Activated T-helper 1 cell treated with anti-CD3 and anti-CD28 coated beads, Interleukin-12 subunit alpha, Interleukin-12 subunit beta, Interleukin-2, Interleukin-4 antibody, amounts not matched to agents 30 ng/mL and 10 ng/mL and 1 ng/mL, durations not matched to agents 14 hours and 24 hours and 36 hours (primary cell): ENCODE measurements at places on chromosomes 11 and 22. TPM values are rescaled to one million over a fixed set of nuclear protein-coding genes. Genes with fewer than 3 reads are reported as not detected.

Gene PLEKHA7
- total RNA-seq, result 8.3 and 10.3 TPM in 2 replicates

- H3K27me3 ChIP-seq, result no peaks in the 10 kb centered on the region
- DNase-seq, result no peak
- no peak overlapping the region for H3K27ac ChIP-seq
- H3K4me3 ChIP-seq, result no peak overlapping the region
- H3K4me1 ChIP-seq, result no peaks in the 10 kb centered on the region
- H3K36me3 ChIP-seq, result no peaks in the 10 kb centered on the region
Observed at GRCh38 chr11:116598556-116598955, 174.2 kb downstream of the BUD13 start.

DNA sequence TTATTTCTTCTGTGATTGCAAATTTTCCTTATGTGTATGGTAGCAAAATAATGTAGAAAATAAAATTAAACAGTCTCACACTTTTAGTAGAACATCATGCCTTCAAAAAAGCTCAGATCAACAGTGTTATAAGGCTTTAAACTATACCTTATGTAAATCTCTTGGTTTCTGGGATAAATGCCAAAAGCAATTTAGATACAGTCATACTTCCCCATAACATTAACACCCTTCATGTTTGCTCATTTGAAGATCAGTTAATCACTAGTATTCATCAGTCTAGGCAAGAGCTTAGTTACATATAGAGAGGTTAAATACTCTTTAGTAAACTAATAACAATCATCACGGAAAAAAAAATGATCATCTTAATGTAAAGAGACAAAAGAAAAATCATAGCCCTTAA, 421.8 kb upstream of the ANO3 start:
- no peak overlapping the region for H3K4me3 ChIP-seq
- H3K4me1 ChIP-seq, result no peaks in the 10 kb centered on the region
- no peaks in the 10 kb centered on the region for H3K27me3 ChIP-seq
- H3K36me3 ChIP-seq, result no peaks in the 10 kb centered on the region
- DNase-seq, result no peak

GRCh38 chr11:77547863-77548551, 41.7 kb upstream of the AQP11 start:
- peak; percentile 8 for DNase-seq
- no peaks in the 10 kb centered on the region for H3K27me3 ChIP-seq
- no peaks in the 10 kb centered on the region for H3K36me3 ChIP-seq
- H3K4me1 ChIP-seq, result no peaks in the 10 kb centered on the region

Gene CDC42EP1
- total RNA-seq, result 1.1 and 1.5 TPM in 2 replicates

DNA sequence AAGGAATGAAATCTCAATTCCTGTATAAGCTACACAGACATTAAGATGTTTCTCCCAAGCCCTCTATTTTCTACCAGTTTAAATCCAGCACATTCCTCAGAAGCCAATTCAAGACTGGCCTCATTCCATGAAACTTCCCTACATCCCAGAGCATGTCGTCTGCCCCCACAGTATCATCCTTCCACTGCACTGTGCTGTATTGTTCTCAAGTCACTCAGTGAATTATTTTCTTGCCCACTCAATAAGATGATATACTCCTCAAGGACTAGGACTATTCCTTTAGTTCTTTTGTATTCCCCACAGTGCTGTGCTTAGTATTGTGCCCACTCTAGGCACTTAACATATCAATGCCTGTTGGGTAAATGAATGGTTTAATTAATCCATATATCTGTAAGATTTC, 203.1 kb upstream of the BLID start:
- H3K27me3 ChIP-seq, result peaks cover 2% of the 10 kb centered on the region
- H3K4me3 ChIP-seq, result no peak overlapping the region
- no peaks in the 10 kb centered on the region for H3K36me3 ChIP-seq
- no peak overlapping the region for H3K27ac ChIP-seq

DNA sequence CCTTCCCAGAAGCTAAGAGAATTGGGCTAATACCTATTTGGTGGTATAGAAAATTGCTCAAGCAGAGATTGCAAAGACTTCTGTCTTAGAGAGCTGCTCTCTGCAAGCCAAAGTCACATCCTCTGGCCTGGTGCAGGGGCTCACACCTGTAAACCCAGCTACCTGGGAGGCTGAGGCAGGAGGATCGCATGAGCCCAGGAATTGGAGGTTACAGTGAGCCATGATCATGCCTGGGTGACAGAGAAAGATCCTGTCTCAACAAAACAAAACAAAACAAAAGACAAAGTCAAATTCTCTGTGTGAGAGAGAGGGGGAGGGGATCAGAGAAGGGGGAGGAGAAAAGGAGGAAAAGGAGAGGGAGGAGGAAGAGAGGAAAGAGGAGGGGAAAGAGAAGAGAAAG, 15.0 kb upstream of the EXPH5 start:
- H3K36me3 ChIP-seq, result no peaks in the 10 kb centered on the region
- peaks cover 6% of the 10 kb centered on the region for H3K27me3 ChIP-seq
- no peak for DNase-seq
- no peaks in the 10 kb centered on the region for H3K4me1 ChIP-seq
- no peak overlapping the region for H3K27ac ChIP-seq

DNA sequence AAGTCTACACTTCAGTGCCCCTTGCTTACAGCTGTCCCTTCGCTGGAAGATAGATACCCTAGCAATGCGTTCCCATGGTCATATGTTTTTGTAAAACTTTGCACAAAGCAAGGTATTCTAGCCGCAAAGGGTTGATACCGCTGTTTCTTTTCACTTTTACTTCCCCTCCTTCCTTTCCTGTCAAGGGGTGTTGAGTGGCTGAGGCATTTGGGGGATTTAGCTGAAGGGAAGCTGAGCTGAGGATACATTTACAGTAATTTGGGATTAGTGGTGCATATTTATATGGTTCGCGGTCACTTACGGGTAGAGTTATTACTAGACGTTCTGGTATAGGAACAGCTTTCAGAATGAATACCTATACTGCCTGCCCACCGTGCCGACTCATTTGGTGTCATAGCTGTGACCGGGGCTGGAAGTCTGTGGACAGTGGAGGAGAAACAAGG, 86.9 kb upstream of the WNT11 start:
- H3K27ac ChIP-seq, result peak overlapping the region; percentile 58
- DNase-seq, result peak; percentile 3
- H3K36me3 ChIP-seq, result no peaks in the 10 kb centered on the region
- no peaks in the 10 kb centered on the region for H3K27me3 ChIP-seq
- H3K4me1 ChIP-seq, result peaks cover 28% of the 10 kb centered on the region

Gene DERL3
- 13.8 and 18.8 TPM in 2 replicates for total RNA-seq

Gene OR10A6
- not detected in 2 replicates for total RNA-seq

Gene BRSK2
- total RNA-seq, result 0.36 and 0.47 TPM in 2 replicates

Gene TSG101
- 41.8 and 49.7 TPM in 2 replicates for total RNA-seq

DNA sequence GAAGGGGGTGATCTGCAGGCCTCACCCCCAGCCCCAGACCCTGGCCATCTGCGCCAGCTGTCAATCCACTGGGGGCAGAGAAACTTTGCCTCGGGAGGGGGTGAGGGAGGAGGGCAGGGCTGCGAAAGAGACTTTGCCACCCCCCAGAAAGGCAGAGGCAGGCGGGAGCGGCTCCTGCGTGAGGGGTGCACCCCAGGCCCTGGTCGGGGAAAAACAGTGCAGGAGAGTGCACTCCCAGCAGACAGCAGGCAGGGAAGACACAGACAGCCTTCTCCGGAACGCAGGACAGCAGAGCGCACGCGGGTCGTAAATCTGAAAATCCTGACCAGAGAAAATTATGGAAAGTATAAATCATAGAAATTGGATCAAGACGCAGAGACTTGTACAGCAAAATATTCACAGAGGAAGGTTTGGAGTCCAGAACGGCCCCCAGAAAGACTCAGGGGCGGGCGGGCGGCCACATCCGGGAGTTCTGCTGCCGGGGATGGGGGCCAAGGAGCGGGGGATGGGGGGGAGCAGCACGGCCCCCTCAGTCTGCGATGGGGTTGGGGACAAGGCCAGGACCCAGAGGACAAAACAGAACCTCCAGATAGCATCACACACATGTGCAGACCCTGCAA, 8.0 kb upstream of the MRPL23 start:
- no peak for DNase-seq
- H3K4me3 ChIP-seq, result no peak overlapping the region
- H3K27me3 ChIP-seq, result no peaks in the 10 kb centered on the region
- H3K4me1 ChIP-seq, result peaks cover 10% of the 10 kb centered on the region
- no peaks in the 10 kb centered on the region for H3K36me3 ChIP-seq
- H3K27ac ChIP-seq, result no peak overlapping the region

- no peaks in the 10 kb centered on the region for H3K4me1 ChIP-seq
- H3K36me3 ChIP-seq, result no peaks in the 10 kb centered on the region
- DNase-seq, result no peak
- no peak overlapping the region for H3K4me3 ChIP-seq
- H3K27ac ChIP-seq, result no peak overlapping the region
Observed at GRCh38 chr11:17563231-17563646, 16.2 kb downstream of the OTOG start.

DNA sequence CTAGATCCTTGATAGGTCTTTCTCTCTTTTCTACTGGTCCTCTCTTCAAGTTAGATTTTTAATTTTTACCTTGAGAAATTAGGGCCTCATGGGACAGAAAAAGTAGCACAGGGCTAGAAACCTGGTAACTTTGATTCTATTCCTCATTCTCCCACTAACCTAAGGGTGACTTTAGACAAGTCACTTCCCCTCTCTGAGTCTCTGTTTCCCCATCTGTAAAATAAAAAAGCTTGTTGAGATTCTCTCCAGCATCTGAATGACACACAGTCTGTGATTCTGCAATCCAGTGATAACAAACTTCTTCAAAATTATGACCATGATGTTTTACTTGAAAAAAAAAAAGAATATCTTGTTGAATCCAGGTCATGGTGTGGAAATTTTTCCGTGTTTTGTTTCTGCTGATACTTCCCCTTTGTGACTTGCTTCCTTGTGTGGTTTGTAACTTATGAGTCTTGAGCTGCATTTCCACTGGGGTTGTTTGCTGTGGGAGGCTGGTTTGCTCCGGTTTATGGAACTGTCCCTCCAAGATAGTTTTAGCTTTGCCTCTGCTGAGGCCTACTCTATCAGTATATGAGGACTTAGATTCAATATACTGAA, 9.8 kb upstream of the MPEG1 start:
- H3K27me3 ChIP-seq, result peaks cover 11% of the 10 kb centered on the region
- no peak overlapping the region for H3K4me3 ChIP-seq
- no peaks in the 10 kb centered on the region for H3K36me3 ChIP-seq
- H3K4me1 ChIP-seq, result no peaks in the 10 kb centered on the region
- no peak for DNase-seq
- no peak overlapping the region for H3K27ac ChIP-seq

Gene RAPSN
- total RNA-seq, result 0.51 and 0.62 TPM in 2 replicates

- peak overlapping the region; percentile 92 for H3K27ac ChIP-seq
- H3K4me3 ChIP-seq, result peak overlapping the region; percentile 90
- no peaks in the 10 kb centered on the region for H3K36me3 ChIP-seq
- peaks cover 16% of the 10 kb centered on the region for H3K4me1 ChIP-seq
- no peaks in the 10 kb centered on the region for H3K27me3 ChIP-seq
Observed at GRCh38 chr22:38570779-38571364, 889 bp upstream of the DMC1 start.

Gene SGSM1
- total RNA-seq, result 0.13 and 0.64 TPM in 2 replicates

- H3K4me3 ChIP-seq, result peak overlapping the region; percentile 35
- peak overlapping the region; percentile 75 for H3K27ac ChIP-seq
- H3K4me1 ChIP-seq, result peaks cover 77% of the 10 kb centered on the region
- no peaks in the 10 kb centered on the region for H3K27me3 ChIP-seq
- peaks cover 18% of the 10 kb centered on the region for H3K36me3 ChIP-seq
Observed at GRCh38 chr22:42177891-42178336, 47.3 kb upstream of the CYP2D6 start.

GRCh38 chr11:68053981-68054812, 15.4 kb downstream of the TCIRG1 start:
- H3K27me3 ChIP-seq, result no peaks in the 10 kb centered on the region
- H3K4me1 ChIP-seq, result no peaks in the 10 kb centered on the region
- H3K27ac ChIP-seq, result peak overlapping the region; percentile 6
- H3K36me3 ChIP-seq, result peaks cover 16% of the 10 kb centered on the region
- DNase-seq, result no peak

GRCh38 chr11:68527585-68527984, 67.0 kb downstream of the PPP6R3 start:
- no peak for DNase-seq
- H3K27ac ChIP-seq, result peak overlapping the region; percentile 59
- H3K36me3 ChIP-seq, result peaks cover 59% of the 10 kb centered on the region
- H3K27me3 ChIP-seq, result no peaks in the 10 kb centered on the region
- H3K4me1 ChIP-seq, result peaks cover 72% of the 10 kb centered on the region

DNA sequence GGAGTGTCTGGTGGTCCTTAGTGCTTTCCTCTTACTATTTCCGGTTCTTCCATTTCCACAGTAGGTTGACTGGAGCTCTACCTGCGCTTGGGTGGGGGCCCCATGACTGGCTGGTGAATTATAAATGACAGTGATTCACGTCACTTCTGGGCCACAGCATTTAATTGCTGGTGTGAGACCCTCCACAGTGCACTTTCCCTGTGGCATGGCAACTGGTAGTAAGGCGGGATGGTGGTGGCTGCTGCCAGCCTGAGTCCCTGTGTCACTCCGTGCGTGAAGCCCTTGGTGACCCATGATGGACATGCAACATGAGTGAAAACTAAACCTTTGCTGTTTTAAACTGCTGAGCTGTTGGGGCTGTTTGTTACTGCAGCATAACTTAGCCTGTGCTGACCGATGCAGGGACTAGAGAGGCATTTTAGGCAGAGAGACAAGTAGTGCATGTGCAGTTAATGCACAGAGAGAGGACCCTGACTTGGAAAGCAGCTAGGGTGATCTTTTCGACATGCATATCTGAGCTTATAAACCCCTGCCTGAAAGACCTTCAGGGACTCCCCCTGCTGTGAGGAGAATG, 3.1 kb downstream of the PRDM11 start:
- H3K27ac ChIP-seq, result no peak overlapping the region
- no peak for DNase-seq
- H3K36me3 ChIP-seq, result no peaks in the 10 kb centered on the region
- H3K27me3 ChIP-seq, result peaks cover 18% of the 10 kb centered on the region
- H3K4me3 ChIP-seq, result no peak overlapping the region

Gene MTMR2
- 41.3 and 41.7 TPM in 2 replicates for total RNA-seq

- peaks cover 3% of the 10 kb centered on the region for H3K27me3 ChIP-seq
- no peak overlapping the region for H3K27ac ChIP-seq
- H3K4me3 ChIP-seq, result no peak overlapping the region
Observed at GRCh38 chr22:27089264-27089663, 431.9 kb downstream of the MIAT start.

- peaks cover 27% of the 10 kb centered on the region for H3K27me3 ChIP-seq
- no peaks in the 10 kb centered on the region for H3K36me3 ChIP-seq
- no peak for DNase-seq
- H3K4me1 ChIP-seq, result peaks cover 17% of the 10 kb centered on the region
- H3K27ac ChIP-seq, result no peak overlapping the region
Observed at GRCh38 chr11:75524665-75525432, 892 bp downstream of the GDPD5 start.

- peaks cover 4% of the 10 kb centered on the region for H3K27me3 ChIP-seq
- no peak for DNase-seq
- no peak overlapping the region for H3K27ac ChIP-seq
- H3K4me1 ChIP-seq, result peaks cover 6% of the 10 kb centered on the region
- H3K36me3 ChIP-seq, result no peaks in the 10 kb centered on the region
Observed at GRCh38 chr11:64382047-64382446, 23.1 kb downstream of the RPS6KA4 start.

Gene F2
- not detected in 2 replicates for total RNA-seq

DNA sequence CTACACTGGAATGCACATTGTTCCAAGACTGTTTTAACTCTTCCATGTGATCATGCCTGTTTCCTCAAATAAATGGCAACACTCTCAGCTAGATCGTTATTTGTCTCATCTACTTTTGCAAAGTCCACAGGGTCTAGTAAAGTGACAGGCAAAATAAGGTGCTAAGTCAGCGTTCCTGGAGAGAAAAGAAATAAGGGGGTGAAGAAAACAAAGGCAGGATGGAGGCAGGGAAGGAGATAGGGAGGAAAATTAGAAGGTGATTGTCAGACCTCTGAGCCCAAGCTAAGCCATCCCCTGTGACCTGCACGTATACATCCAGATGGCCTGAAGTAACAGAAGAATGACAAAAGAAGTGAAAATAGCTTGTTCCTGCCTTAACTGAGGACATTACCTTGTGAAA, 132.1 kb downstream of the RAB38 start:
- H3K36me3 ChIP-seq, result no peaks in the 10 kb centered on the region
- no peaks in the 10 kb centered on the region for H3K4me1 ChIP-seq
- H3K27me3 ChIP-seq, result peaks cover 3% of the 10 kb centered on the region
- no peak overlapping the region for H3K4me3 ChIP-seq

Gene C11orf97
- total RNA-seq, result not detected in 2 replicates
